ENCODE measurements at places on chromosomes 11 and 22.

DNA sequence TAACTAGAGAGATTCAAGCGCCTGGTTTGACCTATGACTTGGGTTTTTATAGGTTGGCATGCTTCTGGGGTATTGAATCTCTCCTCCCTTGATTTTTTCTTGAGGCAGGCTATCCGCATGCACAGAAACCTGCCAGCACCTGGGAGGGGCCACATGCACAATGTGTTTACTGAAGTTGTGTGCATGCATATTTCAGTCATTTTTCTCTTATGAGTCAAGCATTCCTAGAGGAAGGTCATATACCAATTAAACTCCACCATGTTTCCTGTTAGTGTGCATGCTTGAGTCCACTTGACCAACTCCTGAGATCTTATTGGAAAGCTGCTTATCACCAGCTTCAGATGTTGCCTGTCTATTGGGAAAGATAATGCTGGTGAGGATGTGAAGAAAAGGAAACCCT, 1718.4 kb downstream of the LRRC4C start:
- DNase-seq = no peak

DNA sequence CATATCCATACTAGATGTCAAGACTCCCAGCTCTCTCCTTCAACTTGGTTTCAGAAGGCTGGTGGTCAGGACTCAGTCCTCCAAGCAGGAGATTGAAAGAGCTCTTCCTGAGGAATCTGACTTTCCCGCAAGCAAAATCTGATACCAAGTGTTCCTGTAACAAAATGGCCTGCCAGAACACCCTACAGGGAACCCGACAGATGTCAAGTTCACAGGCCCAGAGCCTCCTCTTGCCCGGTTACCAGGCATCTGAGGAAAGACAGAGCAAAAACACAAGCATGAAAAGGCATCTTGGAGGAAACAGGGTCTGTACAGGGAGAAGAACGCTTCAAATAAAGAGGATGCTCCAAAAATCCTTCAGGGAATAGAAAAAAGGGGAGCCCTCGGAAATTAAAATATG, 8.7 kb upstream of the KCNJ5 start:
- no peak for DNase-seq

GRCh38 chr11:57325735-57326048, 940 bp upstream of the TNKS1BP1 start:
- DNase-seq = no peak

DNA sequence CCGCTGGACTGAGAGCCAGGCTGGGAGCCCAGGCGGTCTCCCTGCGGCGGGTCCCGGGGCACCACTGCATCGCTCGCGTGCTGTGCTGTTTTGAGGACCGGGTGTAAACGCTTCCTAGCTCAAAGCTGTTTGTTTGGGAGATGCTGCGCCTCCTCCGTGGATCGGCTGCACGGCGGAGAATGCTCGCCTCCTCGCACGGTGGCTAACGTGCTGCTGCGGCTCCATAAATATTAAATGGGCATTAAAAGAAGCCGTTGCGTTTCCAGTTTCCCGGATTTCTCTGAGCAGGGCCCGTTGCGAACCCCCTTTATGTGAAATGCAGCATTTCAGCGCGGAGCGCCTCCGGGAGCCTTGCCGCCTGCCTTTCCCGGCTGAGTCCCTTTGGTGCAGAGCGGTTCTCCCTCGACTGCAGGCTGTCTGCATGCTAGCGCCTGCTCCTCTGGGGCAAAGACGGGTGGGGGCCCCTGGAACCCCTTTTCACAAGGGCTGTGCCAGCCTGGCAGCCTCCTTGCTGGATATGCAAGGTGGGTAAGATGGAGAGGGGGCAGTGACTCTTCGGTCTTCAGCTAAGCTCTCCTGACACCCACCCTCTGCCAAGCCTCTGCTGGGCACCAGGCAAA, 9.3 kb downstream of the MPPED1 start:
- DNase-seq = no peak

DNA sequence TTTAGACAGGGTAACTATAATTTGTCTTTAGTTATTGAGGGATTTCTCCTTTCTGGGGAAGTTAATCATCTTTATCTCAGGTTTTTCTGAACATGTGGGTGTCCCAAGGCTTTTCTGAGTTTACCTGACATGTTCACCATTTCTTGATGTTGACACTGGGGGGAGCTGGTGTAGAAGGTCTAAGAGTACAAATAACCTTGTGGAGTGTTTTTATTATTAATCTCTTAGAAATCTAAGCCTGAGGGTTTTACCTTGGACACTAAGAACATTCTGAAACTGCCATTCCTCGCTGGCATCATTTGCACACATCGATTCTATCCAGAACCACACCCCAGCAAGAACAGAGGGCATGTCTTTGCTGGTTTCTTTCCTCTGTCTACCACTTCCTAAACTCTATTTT, 15.6 kb upstream of the C11orf91 start:
- DNase-seq = no peak

- no peak for DNase-seq
Measured at GRCh38 chr11:129959687-129960086, 42.9 kb downstream of the PRDM10 start.

DNA sequence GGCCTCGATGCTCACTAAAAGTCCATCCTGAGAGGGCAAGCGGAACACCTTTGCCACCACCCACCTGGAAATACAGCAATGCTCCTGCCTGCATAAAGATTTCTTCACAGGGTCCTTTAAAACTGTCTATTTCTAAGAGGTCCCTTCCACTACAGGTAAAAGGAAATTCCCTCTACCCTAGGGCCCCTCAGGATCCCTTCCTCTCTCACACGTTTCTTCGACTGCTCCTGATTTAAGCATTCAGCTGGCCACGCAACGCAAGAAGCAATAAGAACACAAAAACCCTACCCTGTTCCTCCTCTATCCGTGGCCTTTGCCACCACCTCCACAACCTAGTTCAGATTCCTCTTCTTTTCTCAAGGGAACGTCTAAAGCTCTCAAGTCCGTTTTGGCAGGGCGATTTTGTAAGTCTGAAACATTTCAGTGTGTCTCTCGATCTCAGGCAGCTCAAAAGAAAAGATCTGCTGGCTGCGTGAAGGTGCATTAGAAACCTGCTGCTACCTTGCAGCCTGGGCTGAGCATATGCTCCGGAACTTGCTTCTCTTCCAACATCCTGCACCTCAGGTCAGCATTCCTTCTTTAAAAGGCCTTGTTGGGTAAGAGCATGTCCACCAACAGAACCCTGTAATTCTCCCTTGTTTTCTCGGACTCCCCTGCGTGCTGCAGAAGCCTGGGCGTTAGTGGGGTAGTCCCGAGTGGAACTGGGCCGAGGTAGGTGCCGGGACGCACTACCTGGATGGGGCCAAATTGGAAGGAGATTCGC, 1.6 kb downstream of the LGR4 start:
- DNase-seq = no peak

DNA sequence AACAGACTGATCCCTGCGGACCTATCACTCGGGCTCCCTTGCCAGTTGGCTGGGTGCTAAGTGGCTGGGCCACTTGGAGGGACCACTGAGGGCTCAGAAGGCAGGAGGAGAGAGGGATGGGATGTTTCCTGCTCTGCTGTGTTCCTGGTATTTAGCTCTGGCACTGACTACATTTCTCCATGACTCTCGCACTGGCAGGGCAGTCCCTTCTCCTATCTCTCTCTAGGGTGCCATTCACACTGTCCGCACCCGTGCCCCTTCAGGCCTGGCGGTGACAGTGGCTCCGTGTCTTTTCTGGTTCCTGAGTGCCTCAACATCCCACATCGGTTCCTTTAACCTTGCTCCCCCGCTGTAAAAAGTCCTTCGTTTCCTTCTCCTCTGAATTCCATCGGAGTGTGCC, 31.6 kb upstream of the CECR2 start:
- DNase-seq = no peak

DNA sequence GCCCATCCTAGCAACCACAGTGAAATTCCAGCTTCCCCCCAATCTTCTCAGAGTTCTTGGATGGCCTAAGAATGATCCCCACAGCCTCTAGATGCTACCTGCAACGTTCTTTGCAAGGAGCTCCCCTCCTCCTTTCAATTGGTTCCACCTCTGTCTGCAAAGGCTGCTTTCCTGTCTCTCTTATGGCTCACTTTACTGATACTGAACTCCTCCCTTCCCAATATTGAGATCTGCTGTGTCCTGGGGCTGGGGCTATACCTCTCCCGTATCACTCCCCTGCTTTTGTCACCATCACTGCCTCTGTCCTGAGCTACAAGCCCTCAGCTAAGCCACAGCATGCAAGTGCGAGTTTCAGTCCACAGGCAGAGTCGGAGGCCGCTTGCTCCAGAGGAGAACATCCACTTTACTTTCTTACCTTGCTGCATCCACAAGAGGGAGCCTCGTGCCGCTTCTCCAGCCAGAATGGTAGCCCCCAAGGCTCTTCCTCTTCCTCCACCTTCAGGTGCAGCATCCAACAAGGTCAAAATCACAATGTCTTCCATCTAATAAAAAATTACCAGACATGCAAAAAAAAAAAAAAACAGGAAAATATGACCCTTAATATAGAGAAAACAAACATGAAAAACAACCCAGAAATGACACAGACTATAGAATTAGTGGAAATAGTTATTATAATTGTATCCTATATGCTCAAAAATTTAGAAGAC, 48.6 kb upstream of the TMEM45B start:
- DNase-seq = no peak

GRCh38 chr11:125874556-125875124, 12.8 kb upstream of the HYLS1 start:
- DNase-seq = peak; percentile 56

GRCh38 chr11:87722756-87723565, 452.3 kb downstream of the RAB38 start:
- no peak for DNase-seq

DNA sequence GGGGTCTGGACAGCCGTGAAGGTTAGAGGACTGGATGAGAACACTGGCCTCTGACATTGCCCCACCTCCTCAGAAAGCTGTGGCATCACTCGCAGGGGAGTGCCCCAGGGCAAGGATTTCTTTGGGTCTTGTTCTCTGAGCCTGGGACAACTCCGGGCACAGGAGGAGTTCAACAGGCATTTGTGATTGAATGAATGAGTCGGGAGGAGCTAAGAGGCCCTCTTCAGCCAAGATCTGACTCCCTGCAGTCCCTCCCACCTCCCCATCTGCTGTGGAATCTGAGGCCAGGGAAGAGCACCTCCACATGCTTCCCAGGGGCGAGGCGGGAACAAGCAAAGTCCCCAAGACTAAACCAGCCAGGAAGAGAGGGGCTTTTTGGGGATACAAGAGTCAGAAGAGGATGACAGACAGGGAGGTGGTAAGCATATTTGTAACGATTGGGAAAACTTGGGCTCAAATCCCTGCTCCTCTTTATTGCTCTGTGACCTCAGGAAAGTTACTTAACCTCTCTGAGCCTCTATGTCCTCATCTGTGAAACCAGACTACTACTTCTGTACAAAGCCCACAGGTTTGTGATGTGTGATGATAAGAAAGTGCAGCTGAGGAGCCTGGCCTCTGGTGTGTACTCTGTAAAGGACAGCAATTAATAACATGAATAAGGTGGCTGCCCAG, 6.4 kb downstream of the TP53I11 start:
- DNase-seq = no peak

DNA sequence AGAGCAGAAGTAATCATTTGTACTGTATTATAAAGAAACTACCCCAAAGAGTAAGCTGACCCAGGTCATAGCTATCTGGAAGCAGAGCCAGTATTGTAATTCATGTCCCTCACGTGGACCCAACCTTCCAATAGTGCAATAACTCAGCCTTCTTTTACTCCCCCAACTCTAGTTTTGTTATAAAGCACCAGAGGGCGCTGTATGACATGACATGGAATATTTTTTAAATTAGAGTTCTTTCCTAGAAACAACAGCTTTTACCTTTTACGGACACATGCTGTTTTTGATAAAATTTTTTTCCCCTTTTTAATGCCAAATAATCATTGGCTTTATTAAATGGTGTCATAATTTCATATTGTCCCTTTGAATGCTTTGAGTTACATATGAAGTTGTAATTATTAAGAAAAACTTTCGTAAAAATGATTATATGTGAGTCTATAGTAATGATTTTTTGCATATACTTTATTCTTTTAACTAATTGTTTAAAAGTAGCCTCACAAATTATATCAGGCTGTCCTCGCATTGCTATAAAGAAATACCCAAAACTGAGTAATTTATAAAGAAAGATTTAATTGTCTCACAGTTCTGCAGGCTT, 76.9 kb downstream of the DKK3 start:
- DNase-seq = peak; percentile 54

DNA sequence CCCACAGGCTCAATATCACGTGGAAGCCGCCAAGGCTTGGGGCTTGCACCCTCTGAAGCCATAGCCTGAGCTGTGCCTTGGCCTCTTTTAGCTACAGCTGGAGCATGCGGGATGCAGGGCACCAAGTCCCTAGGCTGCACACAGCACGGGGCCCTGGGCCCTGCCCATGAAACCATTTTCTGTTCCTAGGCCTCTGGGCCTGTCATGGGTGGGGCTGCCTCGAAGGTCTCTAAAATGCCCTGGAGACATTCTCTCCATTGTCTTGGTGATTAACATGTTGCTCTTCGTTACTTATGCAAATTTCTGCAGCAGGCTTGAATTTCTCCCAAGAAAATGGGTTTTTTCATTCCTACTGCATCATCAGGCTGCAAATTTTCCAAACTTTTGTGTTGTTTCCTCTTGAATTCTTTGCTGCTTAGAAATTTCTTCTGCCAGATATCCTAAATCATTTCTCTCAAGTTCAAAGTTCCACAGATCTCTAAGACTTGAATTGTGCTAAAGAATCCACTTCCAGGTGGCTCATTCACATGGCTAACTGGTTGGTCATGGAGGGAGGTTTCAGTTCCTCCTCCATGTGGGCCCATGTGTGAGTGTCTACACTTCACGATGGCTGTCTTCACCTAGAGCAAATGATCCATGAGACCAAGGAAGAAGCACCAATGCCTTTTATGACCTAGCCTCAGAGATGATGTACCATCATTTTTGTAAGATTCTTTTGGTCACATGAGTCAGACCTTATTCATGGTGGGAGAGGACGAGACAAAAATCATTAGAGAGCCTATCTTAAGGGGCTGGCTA, 7.4 kb upstream of the CREBZF start:
- DNase-seq = no peak

DNA sequence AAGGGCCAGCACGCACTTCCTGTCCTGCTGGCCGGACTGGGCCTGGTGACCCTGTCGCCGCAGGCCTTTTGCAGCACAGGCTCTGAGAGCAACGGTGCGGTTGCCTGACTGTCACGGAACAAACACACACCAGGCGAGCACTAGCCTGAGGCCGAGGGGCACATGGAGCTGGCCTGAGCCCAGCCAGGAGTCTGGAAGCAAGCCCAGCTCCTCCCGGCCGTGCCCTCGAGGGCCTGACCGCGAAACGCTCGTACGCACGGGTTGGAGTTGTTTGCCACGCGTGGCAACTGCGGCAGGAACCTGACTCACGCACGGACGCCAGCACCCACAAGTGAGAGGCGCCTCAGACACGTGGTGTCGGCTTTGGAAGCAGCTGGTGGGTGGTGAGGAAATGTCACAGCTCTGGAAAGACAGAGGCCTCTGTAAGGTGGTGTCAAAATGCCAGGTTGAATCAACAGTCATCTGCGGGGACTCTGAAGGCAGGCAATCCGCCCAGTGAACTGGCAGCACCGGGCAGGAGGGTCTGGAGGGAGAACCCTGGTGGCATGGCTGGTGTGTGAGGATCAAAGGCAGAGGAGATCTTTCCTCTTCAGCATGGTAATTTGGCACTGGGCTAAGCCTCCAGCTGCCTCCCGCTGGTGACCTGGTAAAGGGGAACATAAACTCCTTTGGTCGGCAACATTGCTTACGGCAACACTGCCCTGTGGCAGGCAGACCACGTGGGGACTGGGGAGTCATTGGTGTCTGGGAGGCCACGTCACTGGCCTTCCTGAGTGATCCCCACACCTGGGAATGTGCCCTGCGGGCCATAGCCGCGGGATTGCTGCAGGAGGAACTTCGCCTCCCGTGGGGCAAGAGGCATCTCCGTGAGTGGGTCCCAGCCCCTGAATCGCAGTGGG, 15.3 kb upstream of the IL17REL start:
- DNase-seq = no peak

GRCh38 chr22:26462051-26462450, 21.5 kb downstream of the HPS4 start:
- DNase-seq = no peak

GRCh38 chr22:41650821-41651220, 29.7 kb downstream of the XRCC6 start:
- DNase-seq = no peak
